ENCODE measurements at places on chromosomes 3 and 15.

GRCh38 chr3:168534761-168535160, 439.0 kb upstream of the GOLIM4 start:
- DNase-seq, result no peak

DNA sequence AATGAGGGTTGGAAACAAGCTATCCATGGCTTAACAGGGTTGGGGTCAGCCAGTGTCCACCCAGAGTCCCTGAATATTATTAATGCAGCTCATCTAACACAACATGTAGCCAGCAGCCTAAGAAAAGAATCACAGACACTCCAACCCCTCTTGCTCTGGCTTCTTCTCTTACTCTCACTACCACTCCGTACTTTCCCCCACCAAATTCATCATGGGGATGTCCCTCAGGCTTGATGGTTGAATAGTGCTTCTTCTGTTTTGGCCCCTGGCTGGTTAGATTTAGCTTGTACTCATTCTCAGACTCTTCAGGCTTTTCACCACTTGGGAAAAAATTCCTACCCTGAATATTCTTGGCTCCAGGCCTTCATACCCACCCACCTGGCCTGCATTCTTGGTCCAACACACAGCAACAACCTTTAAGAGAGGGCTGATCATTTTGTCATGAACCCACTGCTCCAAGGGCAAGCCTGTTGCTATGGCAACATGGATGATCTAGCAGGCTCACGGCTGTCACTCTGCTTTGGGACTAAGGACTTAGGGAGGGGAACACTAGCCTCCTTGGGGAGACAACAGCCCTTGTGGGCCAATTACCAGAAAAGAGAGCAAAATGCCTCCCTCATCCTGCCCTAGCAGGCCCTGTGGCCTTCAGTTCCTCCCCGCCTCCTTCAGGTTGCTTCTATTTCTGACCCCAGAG, 9.4 kb upstream of the MED12L start:
- no peak for DNase-seq

DNA sequence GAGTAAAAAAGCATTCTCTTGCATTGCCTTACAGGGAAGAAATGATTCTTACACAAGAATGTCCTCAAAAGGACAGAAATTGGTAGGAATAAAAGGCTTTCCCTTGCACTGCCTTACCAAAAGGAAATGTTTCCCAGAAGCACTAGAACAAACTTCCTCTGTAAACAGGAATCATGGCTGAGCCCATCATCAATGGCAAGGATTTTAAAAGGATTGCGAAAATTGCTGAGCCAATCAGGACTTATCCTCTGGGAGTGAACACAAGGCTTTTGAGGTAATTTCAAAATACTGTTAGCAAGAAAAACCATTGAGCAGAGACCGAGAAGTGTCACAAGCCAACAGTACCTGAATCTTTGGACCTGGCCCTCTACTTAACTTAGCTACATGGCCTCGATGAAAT, 897.3 kb downstream of the ROBO1 start:
- DNase-seq, result no peak

DNA sequence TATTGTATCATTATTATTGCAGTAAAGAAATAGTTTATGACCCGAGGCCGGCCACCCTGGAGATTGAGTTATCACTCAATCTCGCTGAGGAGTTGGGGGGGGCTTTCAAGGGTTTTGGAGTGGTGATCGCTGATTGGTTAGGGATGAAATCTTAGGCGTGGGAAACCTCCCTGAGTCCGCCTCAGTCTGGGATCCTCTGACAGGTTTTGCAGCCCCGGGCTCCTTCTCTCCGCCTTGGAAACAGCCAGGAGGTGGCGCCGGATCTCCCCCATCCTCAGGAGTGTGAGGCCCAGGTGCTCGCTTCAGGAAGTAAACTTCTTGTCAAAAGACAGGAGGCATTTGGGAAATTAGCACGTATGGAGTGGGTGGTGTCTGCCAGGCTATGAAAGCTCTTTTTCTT, 41.1 kb upstream of the SEC61A1 start:
- peak; percentile 96 for DNase-seq

DNA sequence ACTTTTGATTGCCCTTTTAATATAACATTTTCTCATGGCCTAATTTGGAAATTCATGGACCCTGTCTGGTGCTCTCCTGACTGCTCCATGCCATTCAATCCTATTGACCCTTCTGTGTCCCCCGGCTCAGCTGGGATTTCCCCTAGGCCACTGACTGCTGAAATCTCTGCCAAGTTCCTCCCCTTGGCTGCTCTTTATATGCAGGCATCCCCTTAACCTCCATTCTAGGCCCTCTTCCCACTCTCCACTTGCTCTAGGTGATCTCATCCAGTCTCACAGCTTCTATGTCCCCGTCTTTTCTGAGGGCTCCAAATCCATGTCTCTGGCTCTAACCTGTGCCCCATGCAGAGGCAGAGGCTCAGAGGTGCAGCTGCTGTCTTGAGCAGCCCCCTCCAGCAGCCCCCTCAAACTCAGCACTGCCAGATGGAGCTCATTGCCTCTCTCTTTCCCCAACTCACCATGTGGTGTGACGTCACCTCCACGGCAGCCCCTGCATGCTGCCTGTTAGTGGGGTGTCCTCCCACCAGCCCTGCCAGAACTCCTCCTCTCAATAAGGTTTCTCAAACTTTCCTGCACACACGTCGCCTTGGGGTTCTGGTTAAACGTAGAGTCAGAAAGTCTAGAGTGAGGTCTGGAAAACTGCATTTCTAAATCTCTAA, 6.6 kb downstream of the FSD2 start:
- DNase-seq, result no peak

DNA sequence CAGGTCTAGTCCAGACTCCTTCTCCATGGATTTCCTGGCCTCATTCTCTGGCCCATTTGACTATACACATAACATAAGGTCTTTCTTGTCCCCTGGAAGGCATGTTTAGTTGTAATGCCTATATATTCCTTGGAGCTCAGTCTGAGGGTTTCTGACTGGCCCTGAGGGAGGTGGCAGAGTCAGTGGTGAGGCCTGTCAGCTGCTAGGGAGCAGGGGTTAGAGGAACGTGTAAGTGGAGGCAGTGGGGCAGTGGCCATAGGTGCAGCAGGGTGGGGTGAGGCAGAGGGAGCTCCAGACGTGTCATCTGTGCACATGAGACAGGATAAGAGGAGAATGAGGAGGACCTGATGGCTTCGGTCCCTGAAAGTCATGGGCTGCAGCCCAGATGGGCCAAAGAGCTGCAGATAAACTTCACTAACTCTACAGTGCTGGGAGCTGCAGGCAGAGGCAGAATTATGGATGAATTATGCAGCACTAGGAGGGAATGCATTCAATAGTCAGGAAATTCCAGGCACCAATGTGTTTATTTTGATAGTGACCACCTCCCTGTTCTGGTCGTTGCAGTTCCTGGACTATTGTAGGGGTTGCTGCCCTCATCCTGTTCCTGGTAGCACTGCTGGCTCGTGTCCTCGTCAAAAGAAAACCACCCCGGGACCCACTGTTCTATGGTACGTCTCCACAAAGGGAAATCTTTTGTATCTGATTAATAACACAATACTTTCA, 4.9 kb downstream of the TM6SF1 start:
- no peak for DNase-seq

GRCh38 chr3:294096-294495, 97.5 kb downstream of the CHL1 start:
- peak; percentile 20 for DNase-seq
